CD4-positive, alpha-beta T cell (primary cell): ENCODE measurements at places on chromosomes 4 and X.
A peak's percentile ranks its signal among the peaks of the same experiment; 100 is the strongest.

DNA sequence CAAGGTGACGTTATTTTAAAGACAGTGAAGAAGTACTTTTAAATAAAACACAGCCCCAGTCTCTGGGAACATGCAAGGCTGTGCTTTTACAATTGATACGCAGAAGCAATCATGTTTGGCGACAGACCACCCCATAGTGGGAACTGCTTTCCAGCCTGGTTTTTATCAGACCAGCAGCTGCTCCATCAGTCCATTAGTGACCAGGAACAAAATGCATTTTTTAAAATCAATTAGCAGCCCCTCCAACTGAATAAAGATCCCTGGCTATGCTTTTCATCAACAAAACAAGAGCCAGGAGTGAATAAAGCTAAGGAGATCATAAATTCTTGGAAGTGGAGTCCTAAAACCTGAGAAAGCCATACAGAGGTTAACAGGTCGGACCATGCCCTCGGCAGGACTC is 153.0 kb upstream of the TENM3 start:
- no peak for DNase-seq

GRCh38 chrX:95383778-95384177 is 1300.9 kb upstream of the DIAPH2 start:
- DNase-seq: no peak

GRCh38 chr4:110681381-110681780 is 58.5 kb upstream of the PITX2 start:
- no peak for DNase-seq

GRCh38 chrX:102651242-102652011 is at the start of gene GPRASP1:
Gene GPRASP1, plus strand, starts transcription at chrX:102651483. Its CDS starts 2,431 bp downstream, at chrX:102653914.
- peak; percentile 66 for DNase-seq

DNA sequence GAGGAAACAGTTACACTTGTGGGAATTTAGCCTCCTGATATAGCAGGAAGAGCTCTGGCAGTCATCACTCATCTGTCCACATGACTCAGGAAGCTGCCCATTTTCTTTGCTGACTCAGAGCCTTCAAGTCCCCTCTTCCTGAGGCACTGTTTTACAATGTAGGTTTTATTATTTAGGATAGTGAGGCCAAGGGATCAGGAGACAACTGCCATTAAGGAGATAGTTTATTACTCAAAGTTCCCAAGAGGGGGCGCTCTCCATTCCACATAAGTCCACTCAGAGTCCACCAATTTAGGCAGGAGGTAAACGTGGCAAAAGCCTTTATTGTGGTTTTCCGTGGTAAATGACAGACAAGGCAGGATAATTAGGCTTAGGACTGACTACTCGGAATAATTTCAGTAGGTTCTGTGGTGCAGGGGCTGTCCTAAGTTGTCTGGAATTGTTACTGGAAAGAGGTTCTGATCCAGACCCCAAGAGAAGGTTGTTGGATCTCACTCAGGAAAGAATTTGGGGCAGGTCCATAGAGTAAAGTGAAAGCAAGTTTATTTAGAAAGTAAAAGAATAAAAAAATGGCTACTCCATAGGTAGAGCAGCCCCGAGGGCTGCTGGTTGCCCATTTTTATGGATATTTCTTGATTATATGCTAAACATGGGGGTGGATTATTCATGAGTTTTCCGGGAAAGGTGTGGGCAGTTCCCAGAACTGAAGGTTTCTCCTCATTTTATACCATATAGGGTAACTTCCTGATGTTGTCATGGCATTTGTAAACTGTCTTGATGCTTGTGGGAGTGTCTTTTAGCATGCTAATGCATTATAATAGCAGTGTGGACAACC is 96.0 kb upstream of the RAB40AL start:
- no peak for DNase-seq

GRCh38 chr4:68708566-68708965 is 38.1 kb upstream of the UGT2B15 start:
- DNase-seq: no peak

DNA sequence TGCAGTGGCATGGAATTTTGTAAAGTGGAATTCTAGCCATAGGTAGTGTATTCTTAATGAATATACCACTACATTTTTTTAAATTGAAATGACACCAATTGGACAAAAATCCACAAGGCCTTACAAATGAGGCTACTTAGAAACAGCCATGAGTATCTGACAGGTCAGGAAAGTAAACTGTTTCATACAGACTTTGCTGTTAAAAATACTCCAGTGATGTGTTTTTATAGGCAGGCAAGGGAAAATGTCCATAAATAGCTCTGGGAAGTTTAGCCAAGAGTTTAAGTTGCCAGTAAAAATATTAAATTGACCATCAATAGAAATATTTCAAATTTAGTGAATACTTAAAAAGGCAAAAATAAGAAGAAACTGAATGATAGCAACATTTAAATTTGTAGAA is 41.8 kb upstream of the PDLIM5 start:
- DNase-seq: no peak

- no peak for DNase-seq
Measured at GRCh38 chrX:22206781-22207180, 65.9 kb upstream of the CBLL2 start.

- no peak for DNase-seq
Measured at GRCh38 chr4:79764120-79764519, 308.9 kb downstream of the ANTXR2 start.

GRCh38 chrX:141732031-141732430 is 33.5 kb upstream of the SPANXD start:
- no peak for DNase-seq
